Fibroblast of villous mesenchyme (primary cell): ENCODE measurements at places on chromosomes 7 and 10. TPM values are rescaled to one million over a fixed set of nuclear protein-coding genes. Genes with fewer than 3 reads are reported as not detected.

DNA sequence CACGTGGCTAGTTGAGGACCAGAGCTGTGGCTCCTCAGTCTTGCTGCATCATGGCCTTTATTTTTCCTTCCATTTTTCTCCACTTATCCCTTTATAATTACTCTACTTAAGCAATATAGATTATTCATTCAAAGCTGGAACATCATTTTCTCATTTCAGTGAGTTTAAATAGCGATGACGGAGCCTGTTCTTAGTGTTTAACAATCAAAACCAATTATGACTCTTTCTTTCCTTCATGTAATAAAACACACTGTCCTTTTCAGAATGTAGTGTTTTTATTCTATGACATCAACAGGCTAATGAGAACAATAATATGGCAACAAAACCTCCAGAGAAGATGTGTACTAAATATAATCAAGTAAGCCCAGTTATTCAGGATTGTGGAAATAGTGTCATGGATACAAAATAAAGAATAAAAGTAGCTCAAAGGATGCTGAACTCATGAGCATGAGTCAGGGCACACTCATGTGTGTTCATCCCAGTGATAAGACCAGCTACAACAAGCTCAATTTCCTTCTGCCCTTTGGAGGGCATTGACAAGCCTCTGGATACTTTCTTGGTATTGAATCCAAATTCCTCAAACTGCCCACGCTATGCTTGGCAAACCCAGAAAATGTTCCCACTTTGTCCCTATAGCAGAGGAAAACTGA, 188.4 kb downstream of the CYP26A1 start:
- no peak for DNase-seq

DNA sequence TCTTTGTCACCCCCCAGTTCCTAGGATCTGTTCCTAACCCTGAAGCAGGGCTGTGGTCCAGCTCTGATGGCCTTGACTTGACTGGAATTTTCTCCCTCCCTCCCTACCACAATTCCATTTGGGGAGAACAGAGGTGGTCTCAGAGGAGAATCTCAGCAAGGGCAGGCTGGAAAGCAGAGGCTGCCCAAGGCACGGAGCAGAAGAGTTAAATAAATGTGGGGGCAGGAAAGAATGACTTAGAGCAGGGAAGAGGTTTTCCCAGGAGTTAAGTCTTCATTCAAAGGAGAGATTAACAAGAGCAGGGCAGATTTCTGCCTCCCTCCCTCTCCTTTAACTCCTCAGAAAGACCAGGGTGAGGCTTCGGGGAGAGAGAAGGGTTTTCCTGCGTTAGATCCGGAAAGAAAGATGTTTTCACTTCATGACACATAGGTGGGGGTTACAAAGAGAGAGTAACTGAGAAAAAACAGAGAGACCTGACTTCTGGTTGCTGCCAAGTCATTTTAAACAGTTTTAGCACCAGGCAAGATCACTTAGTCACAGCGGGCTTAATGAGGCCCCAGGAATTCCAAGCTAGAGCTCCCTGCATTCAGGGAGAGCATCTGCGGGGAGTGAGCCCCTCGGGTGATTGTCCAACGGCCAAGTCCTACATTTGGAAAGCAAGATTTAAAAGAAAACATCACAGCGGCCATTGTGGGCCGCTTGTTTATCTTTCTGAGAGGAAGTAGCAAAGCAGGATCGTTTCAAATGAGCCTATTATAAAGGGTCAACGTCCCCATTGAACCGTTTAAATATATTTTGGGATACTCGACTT, 78.7 kb downstream of the ARHGAP22 start:
- peak; percentile 79 for DNase-seq

- no peak for DNase-seq
Measured at GRCh38 chr10:117346574-117346973, 28.7 kb downstream of the PDZD8 start.

- DNase-seq: no peak
Measured at GRCh38 chr10:20668985-20669384, 228.1 kb downstream of the NEBL start.

DNA sequence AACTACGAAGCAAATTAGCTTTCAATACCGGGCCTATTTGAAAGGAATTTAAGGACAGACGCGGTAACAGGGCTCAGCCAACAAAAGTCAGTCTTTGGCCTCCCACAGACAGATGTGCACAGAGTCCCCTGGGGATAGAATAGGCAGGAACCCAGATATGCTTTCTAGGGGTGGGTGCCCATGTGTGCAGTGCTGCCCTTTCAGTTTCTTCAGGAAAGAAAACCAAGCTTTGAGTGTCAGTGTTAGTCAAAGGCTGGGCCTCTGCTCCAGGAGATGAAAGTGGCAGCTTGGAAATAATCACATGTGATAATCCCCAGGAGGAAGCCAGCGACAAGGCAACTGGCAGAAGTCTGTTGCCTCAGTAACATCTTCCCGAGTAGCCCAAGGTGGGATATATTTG, 43.8 kb upstream of the CSTF2T start:
- DNase-seq: no peak

DNA sequence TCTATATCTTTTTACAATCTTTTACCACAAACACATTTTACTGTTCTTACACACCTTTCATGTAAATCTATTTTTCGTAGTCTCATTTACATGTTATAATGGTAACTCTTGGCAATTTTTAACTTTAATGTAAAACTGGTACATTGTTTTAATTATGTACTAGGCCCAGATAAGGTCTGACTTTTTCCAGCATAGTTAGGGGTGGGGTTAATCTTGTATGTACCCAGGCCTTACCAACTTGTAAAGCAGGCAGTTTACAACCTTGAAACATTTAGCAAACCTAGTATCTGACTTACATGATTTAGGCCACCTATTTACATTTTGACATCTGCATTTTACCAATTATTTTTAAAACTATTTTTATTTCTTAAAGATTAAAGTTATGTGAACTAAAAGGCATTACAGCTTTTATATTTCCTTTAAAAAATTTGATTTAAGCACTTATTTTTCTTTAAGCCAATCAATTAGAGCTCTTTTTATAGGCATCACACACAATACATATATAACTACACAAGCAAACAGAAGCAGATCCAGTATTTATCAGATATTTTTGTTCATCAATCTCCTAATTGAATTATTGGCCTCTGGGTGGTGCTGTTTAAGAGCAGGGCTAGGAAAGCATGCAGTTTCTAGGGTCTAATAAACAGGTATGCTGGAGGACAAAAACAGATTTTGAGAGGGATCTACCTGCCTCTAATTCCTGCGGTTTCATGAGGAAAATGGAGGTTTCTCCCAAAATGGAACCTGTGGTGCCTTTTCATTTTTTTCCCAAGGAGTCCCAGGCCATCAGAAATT, 19.7 kb upstream of the CROT start:
- DNase-seq: no peak

DNA sequence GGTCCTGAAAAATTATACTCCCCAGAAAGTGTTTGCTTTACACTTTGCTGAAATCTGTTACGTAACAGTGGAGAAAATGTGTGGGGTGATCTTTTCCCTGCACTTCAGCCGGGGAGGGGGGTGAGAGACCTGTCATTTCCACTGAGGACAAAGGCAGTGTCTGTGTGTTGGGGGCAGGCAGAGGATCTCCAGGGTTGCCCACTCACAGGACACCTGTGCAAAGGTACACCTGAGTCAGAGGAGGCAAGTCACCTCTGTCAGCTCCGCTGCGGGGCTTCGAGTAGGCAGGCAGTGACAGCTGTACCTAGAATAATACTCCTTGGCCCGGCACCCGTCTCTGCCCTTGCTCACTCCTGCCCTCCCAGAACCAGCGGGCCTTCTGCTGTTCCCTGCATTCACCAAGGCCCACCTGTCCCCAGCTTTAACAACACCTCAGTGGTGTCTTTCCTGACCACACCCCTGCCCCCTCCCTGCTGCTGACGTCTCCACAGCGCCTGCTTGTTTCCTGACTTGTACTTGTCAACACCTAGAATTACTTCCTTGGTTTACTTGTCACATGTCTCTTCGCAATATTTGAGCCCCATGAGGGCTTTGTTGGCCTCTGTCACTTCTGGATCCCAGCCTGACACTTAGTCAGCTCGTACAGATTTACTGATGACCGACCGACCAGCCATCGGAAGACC, 159.2 kb downstream of the NEURL1 start:
- no peak for DNase-seq

The NODAL gene
- total RNA-seq: not detected in 2 replicates

The PIP gene
- not detected in 2 replicates for total RNA-seq

The BTBD16 gene
- not detected in 2 replicates for total RNA-seq
